ENCODE measurements at places on chromosomes 4 and X.
A peak's percentile ranks its signal among the peaks of the same experiment; 100 is the strongest.

GRCh38 chrX:9320940-9321339 is 143.9 kb upstream of the TBL1X start:
- DNase-seq = no peak

GRCh38 chrX:39896951-39897740 is 200.6 kb downstream of the BCOR start:
- DNase-seq = peak; percentile 64

- DNase-seq = no peak
These were observed 171.7 kb downstream of the AMELX start for GRCh38 chrX:11464836-11465463.

DNA sequence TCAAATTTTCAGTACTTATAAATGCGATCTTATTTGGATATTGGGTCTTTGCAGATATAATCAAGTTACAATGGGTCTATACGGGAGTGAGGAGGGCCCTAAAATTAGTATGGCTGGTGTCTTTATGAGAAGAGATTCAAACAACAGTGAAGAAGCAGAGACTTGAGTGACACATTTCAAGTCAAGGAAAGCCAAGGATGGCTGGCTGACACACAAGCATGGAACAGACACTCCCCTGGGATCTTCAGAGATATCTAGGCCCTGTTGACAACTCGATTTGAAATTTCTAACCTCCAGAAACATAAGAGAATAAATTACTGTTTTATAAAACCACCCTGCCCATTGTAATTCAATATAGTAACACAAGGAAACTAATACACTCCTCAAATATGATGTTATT is 1886.0 kb upstream of the PCDH7 start:
- DNase-seq = no peak

DNA sequence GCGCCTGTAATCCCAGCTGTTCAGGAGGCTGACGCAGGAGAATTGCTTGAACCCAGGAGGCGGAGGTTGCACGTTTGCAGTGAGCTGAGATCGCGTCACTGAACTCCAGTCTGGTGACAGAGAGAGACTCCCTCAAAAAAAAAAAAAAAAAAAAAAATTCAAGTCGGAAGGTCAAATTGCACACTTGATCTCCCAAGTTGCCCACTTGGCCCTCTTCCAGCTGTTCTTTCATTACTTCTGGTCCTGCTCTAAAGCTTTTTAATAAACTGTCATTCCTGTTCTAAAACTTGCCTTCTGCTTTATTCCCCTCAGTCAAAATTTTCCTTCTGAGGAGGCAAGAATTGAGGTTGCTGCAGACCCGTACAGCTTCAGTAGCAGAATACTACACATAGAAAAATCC is 2358.0 kb downstream of the ARAP2 start:
- DNase-seq = no peak

DNA sequence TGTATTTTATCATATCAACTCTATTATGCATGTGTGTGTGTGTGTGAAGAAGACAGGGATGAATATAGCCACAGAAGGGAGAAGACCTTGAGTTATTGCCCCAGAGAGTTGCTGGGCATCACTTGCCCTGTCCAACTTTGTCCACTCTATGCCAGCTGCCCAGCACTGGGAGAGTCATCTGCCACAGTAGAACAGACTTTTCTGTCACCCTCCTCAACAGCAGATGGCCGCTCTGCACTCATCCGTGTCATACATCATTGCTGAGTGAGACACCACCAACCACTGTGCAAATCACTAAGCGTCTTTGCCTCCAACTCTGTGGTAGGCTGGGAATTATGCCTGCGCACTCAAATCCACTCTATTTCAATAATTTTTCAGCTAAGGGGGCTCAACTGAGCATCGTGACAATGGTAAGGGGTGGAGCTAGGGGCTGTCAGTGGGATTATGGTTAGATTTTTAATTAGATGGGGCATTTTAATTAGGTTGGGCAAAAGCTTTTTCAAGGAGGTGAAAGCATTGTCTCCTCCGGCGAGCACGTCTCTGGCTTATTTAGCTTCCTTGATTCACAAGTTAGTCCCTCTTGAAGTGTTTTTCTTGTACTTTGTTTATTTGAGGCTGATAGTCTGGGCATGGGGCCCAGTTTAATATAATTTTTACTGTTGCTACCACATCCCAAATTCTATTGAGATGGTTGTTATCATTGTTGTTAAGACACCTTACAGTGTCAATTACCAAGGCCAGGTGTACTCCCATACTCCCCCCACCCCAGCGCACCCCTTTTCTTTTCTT is 100.1 kb upstream of the KLF3 start:
- DNase-seq = no peak

- no peak for DNase-seq
These were observed 2.0 kb downstream of the TMEM165 start for GRCh38 chr4:55397520-55398321.

GRCh38 chrX:17417372-17417771 is 42.4 kb downstream of the NHS start:
- no peak for DNase-seq

- no peak for DNase-seq
These were observed 69.4 kb upstream of the MAGED1 start for GRCh38 chrX:51824061-51824460.

DNA sequence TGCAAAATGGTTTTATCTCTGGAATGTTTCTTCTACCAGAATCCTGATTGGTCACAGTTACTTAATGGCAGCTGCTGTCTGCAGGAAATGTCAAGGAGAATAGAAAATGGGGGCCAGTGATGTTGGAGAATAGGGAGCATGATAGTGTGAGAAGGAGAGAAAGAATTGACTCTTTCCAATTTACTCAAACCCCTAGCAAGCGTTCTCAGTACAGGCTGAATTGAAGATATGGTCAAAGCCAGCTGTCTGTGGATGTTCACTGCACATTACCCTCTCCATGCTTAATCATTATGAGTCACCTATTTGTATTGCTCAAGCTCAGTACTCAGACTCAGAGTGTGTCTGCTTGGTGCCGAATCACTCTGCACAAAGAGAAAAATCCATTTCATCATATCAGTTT is 57.8 kb upstream of the FAM47B start:
- no peak for DNase-seq

DNA sequence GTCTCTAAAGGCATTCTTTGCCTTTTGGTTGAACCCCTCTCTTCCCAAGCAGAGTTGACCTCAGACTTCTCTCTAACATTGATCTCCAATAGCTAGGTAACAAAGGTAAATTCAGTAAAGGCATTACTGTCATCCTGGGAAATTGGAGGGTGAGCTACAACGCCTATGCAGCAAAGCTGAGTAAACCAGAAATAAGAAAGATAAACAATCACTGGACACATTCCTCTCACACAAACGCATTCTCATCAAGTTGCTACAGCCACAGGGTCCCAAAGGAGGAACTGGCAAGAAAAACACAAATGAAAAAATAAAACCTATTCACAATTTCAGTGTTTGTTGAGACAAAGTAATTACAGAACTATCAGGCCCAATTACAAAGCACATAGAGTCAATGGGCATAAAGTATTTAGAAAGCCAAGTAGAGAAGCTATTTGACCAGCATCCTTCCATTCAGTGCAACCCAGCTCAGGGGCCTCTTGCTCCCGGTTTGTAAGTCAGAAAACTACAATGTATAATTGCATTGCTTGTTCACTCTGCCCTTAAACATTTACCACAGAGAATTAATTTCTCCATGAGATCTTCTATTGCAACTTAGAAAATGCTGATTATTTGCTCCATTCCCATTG is 967.7 kb downstream of the PCDH7 start:
- no peak for DNase-seq

- DNase-seq = no peak
These were observed 249.3 kb upstream of the DIPK2B start for GRCh38 chrX:45449982-45450381.

DNA sequence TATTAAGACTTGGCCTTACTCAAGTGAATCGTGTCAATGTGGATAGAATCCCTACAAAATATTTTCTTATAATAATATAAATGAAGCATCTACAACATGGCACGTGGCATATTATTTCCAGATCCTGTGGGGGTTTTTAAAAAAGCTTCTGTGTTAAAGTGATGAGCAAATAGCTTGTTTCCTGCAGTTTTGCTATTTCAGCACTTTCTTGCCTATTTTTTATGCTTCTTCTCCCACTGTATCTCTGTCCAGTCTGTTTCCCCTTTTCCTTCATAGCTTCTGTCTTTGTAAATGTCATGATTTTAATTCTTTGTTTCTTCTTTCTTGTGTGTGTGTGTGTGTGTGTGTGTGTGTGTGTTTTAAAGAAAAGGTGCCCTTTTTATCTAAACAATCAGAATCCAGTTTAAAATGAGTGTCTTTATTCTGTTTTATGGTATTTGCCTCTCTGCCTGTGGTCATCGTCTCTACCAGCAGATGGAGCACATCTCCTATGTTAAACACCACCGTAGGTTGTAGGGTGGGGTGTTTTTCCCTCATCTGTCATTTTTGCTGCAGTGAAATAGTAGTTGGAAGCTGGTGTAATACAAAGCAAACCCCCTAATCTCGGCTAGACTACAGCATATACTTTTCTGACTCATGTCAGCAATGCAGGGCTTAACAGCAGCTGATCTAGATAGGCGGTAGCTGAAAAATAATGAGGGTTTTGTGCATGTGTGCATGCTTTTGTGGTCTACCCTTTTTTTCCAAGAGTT is 33.1 kb downstream of the FTHL17 start:
- DNase-seq = peak; percentile 44

- DNase-seq = no peak
These were observed 5.9 kb downstream of the ANXA10 start for GRCh38 chr4:168098248-168098717.

DNA sequence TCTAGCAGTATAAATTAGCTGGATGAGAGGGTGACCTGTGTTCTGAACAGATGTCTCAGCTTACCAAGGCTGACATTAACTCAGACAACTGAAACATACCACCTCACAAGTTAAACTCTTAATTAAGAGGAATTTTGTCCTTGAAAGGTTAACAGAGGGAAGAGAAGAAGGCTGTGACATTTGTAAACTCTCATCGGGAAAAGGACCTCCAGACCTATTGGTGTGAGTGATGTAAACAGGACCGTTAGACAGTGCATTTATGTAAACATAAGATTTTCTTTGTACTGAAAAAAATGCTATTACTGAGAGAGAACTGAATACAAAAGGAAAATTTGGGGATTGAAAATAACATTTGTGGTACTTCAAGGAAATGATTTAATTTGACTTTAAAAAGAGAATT is 308.4 kb upstream of the DIAPH2 start:
- no peak for DNase-seq

All from right hindlimb (tissue), 1 donor.